ENCODE measurements at places on chromosomes 7 and 10.

GRCh38 chr7:129401228-129401966 is 32.8 kb upstream of the STRIP2 start:
- no peak for DNase-seq

- no peak for DNase-seq
Measured at GRCh38 chr10:16234916-16235315, 201.9 kb upstream of the PTER start.

DNA sequence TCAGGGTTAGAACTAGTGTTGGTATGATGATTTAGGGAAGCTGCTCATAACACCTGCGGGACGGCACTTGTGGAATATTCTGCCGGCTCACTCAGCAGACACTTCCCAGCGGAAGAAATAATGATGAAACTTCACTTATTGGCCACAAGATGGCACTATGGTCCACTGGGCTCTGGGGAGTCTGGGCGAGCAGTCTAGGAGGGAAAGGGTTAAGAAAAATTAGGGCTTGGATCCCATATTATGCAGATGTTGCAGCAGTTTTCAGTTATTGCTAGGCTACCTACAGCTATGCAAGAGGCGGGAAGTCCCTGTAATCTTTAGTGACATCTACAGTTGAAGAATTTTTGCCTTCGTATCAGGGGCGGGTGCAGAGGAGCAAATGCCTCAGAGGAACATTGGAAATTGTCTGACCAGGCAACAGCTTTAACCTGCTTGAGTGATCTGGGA is 238.7 kb upstream of the PRSS58 start:
- DNase-seq: no peak

- no peak for DNase-seq
Measured at GRCh38 chr7:14761510-14762296, 140.8 kb downstream of the DGKB start.

GRCh38 chr10:79159785-79160184 is 91.0 kb downstream of the ZMIZ1 start:
- no peak for DNase-seq

DNA sequence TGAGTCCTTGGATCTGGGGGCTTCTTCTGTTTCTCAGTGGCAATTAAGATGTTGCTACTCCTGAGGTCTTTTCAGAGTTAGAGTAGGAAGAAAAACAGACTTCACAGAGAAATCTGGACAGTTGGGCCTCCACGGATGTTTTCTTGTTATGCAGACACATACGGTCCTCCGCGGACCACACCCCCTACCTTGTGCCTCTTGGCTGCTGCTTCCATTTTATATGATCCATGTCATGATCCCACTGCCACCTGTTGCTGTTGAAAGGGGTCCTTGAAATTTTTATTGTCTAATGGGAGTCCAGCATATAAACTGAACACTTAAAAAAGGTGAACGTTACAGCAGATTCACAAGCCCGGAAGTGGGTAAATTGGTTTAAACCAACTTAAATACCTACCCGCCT is 8.3 kb downstream of the CELF2 start:
- DNase-seq: no peak

- no peak for DNase-seq
Measured at GRCh38 chr7:49631071-49631815, 142.2 kb upstream of the VWC2 start.

- no peak for DNase-seq
Measured at GRCh38 chr10:126905776-126906703, 812 bp downstream of the DOCK1 start.

DNA sequence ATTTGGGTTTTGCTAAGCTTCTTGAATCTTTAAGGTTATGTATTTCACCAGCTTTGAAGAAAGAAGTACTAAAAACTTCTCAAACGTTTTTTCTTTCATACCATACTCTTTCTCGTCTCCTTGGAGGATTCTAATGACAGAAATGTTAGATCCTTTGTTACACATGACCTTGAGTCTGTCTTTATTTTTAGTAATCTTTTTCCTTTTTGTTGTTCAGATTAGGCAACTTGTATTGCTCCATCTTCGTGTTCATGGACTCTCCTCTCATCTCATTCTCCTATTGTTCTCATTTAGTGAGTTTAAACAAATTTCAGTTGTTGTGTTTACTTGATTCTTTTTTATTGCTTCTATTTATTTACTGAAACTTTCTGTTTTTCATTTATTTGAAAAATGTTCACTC is 73.7 kb downstream of the WDFY4 start:
- no peak for DNase-seq

DNA sequence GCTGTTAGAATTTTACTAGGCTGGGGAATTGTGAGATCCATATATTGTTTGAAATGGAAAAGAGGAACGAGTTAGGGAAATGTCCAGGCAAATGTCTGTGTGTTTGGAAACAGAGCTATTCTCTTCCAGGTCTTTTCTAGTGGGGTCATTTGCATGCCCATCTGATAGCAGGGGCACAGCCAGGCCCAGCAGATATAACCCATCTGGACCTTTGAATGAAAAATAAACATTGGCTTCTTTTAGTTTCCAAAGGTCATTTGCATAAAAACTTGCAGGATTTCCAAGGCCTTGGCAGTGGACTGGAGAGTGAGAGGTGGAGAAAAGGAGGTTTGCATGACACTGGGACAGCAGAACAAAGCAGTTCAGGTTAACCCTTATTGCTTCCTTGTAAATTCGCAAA is 188.0 kb upstream of the GPR26 start:
- no peak for DNase-seq

DNA sequence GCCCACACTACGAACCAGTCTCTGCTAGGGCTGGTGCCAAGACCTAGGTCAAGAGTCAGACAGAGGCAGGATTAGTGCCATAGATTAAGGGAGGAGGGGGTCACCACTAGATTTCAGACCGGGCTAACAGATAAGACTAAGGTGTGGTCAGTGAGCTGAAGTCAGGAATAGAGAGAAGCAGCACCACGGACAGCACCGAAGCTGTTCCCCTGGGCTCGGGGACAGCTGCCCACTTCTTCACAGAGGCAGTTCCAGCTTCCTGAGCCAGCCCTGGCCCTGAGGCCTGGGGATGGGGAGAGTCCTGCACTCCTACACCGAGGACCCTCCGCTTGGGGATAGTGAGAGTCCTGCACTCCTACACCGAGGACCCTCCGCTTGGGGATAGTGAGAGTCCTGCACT is 11.2 kb upstream of the JAKMIP3 start:
- no peak for DNase-seq

- DNase-seq: peak; percentile 59
Measured at GRCh38 chr10:69515699-69516259, 57.4 kb downstream of the NEUROG3 start.

DNA sequence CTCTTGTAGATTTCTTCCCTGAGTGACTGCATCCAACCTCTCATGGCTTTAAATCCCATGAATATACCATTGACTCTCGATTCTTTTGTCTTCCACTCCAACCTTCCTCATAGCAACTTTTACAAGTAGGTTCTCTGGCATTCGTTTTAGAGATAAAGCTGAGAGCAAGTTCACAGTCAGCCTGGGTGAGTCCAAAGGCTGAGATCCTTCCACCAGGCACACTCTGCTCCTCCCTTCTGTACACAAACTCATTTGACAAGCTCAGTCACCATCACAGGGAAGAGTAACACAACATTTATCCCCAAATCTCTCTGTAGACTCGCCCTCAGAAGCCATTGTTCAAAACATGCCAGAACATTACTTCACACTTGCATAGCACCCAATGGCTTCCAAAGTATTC is 10.9 kb downstream of the CTTNBP2 start:
- DNase-seq: no peak

DNA sequence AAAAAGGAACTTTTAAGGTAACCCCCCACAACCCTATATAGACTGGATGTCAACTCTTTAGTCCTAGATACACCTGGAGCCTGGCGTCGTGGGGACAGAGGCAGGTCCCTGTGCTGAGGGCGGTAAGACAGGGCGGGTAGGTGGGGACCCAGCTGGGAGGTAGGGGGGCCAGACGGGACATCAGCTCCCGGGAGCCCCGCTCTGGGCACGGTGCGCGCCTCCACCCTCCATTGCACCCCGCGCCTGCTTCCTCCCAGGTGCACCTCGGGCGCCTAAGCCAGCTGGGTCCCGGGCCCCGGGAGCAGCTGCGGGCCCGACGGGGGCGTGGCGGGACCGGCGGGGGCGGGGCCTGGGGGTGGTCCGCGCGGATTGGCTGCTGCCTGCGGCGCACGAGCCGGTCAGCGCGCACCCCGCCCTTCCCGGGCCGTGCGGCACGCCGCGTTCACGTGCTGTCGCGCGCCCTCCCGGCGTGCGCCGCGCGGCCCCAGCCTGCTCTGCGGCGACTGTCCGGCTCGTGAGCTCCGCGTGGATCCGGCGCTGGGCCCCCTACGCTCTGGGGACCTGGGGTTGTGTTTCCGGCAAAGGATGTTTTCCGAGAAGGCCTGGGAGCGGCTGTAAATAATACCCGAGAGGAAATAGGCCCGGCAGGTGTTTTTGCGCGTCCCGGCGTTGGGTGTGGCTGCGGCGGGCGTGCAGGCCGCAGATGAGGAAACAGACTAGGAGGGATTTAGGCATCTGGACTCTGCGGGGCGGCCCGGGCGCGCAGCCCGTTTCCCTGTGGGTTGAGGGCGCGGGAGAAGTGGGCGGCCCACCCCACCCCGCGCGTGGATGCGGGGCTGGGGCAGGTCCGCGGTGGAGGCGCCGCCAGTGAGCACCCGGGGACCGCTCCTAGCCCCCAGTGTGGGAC is 39.1 kb upstream of the PFKFB3 start:
- DNase-seq: peak; percentile 87

DNA sequence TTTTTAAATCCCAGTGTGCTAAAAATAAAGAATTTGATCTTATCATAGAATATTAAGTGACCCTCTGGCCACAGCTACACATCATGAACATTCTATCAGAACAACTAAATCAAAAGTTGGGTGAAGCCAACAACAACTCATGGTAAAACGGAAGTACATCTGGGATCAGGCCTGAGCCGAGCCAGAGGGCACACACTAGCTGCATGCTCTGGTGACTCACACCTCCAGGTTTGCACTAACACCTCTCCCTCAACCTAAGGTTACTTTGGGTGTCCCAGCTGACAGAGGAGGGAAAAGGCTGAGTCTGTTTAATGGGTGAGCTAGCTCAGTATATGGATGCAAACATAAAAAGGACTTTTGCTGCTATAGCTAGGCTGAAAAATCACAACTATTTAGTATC is 281.6 kb downstream of the HGF start:
- DNase-seq: no peak

- no peak for DNase-seq
Measured at GRCh38 chr10:48745662-48746245, 61.1 kb downstream of the WDFY4 start.

DNA sequence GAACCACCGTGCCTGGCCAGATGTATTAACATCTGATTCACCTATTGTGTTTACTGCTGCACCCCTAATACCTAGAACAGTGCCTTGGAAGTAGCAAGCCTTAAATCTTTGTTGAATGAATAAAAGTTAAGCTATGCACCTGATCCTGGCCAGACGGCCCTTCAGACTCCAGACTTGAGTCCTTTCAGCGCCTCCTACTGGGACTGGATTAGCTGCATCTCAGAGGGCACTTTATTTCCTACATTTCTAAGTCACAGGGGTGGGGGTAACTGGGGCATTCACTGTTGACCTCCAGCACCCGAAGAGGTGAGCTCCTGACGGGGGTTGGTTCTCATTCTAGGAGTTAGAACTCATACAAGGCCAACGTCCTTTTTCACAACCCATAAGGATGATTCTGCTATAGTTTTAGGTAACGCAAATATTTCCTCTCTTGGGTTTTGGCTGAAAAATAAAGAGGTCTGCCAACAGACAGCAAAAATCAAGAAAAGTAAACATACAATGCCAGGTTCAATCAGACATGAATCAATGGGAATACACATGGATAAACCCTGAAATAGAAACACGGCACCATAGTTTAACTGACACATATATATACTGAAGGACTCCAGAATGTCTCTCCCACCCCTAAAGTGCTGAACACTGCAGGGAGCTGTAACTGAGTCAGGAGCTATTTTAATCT is 48.0 kb upstream of the DLG5 start:
- no peak for DNase-seq

Data from stimulated activated CD8-positive, alpha-beta memory T cell treated with anti-CD3 and anti-CD28 coated beads, Interleukin-15, amount 100 ng/mL, for 1 hour (primary cell).